ENCODE measurements at places on chromosomes 4 and X.

DNA sequence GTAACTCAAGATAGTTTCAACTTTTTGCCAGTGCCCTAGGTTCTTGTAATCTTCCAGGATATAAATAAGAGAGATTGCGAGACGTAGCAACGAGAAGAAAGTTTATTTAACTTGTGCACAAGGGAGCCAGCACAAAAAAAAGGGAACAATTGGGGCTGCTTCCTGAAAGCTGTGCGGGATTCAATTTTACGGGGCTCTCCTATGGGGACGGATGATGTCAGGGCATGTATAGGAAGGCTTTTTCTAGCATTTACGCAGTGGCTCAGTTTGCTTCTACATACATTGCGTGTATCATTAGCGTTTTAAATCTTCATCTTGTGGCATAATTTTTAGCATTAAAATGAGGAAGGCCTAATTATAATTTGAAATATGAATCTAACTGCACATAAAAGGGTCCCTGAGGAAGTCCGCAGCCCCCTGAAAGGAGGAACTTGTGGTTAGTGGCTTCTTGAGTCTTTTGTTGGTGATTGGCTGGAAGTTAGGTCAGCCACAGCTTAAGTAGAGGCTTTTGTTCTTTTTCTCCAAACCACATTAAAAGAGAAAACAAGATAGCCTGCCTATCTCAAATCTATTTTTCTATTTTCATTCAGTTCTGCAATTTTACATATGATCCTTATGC is 668.2 kb upstream of the NDST4 start:
- no peak for DNase-seq

DNA sequence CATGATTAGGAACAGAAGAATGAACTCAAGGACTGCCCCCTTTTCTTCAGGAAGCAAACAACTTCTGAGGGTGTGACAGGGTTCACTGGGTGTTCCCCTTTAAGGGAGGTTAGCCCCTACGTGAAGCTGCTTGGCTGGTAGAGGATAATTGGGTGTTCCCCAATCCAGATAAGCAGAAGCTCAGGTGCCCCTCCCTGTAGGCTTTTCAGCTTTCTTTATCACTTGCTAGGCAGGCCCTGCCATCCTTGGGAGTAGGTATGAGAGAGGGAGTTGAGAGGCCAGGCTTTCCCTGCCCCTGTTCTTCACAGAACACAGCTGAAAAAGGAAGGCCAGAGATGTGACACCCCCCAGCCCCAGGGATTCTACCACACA is 44.2 kb downstream of the RTL9 start:
- no peak for DNase-seq

- DNase-seq = no peak
Measured at GRCh38 chr4:73447671-73448070, 11.7 kb downstream of the AFP start.

DNA sequence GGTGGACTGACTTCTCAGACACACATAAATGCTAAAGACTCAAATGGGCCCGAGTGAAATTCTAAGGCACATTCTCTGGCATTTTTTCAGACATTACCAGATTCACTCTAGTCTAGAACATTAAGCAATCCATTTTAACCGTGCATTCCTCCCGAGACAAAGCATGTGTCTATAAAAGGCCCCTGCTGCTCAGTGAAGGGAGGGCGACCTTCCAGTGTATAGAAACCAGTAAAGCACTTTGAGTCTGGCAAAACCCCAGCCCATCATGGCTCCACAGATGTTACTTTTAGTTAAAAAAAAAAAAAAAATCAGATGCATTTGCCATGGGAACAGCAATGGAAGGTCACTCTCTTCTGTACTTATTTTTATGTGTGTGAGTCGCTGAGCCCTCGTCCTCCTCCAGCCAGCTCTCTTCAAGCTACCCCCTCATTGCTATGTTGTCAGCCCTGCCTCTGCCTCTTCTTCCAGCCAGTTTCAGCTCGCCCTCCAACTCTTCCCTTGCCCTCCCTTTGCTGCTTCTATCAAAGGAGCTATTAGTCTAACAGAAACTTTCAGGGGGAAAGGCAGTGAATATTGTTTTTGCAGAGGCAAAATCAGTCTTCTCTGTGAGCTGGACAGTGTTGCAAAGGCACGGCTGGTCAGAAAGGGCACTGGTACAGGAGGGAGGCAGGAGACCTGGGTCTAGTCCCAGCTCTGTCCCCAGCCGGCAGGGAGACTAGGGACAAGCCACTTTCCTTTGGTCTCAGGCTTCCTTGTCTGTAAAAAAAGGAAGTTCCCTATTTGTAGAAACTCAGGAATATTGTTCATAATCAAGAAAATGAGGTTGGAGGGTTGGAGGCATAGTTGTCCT is 644.2 kb downstream of the ZNF674 start:
- no peak for DNase-seq
